HFFc6 (cell line): ENCODE measurements at places on chromosomes 12 and 14. TPM values are rescaled to one million over a fixed set of nuclear protein-coding genes. Genes with fewer than 3 reads are reported as not detected.

Gene DTX1
- total RNA-seq = not detected in 2 replicates

- no peak for DNase-seq
These were observed 15.6 kb downstream of the CLECL1 start for GRCh38 chr12:9717070-9717925.

DNA sequence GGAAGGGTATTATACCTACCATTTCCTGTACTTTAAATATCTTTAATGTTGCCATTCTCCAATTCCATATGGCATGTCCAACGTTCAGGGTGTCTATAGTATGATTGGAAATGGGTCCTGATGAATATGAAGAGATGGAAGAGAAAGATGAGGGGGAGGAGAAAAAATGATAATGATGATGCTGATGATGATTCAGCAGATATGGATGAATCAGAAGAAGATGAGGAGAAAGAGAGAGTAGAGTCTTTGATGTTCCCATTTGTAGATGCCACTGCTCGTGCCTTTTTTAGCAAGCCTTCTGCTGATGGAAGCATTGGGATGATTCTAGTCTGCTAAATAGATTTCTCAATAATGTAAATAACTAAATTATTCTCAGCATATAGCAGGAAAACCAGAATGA, 163.5 kb downstream of the PIK3C2G start:
- DNase-seq = no peak

Gene RPS6KA5
- 0.24 to 0.41 TPM (median 0.41 TPM) in 3 replicates for total RNA-seq

- no peak for DNase-seq
These were observed 38.2 kb upstream of the RIC8B start for GRCh38 chr12:106736051-106736957.

GRCh38 chr12:99332936-99333591, 314.5 kb upstream of the GARIN6 start:
- no peak for DNase-seq

DNA sequence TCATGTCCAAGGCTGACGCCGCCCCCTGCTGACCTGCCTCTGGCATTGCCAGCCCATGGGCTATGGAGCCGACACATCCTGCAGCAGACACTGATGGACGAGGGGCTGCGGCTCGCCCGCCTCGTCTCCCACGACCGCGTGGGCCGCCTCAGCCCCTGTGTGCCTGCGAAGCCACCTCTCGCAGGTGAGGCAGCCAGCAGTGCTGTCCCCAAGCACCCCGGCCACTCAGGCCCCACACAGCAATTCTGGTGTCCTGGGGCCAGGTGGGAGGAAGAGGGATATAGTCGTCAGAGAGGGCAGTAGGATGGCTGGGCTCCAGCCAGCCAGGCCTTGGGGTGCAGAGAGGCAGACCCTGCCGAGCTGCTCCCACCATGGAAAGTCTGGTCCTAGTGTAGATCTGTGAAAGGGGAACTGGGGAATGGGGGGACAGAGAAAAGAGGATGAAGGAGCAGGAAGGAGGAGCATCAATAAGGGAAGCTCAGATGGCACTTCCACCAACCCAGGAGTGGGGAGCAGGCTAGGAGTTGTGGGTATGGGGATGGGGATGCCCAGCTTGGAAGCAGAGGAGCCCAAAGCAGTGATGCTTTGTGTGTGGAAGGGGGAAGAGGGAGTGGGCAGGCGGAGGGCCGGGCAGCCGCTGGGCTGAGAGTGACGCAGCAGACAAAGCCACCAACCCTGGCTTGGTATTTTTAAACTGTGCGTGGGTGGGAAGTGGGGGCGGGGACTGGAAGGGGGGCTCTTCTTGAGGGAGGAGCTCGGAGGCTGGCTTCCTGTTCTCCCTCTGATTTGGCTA, 4.7 kb downstream of the NAB2 start:
- DNase-seq = peak; percentile 69

- peak; percentile 73 for DNase-seq
These were observed 40.9 kb upstream of the CAPRIN2 start for GRCh38 chr12:30795410-30796312.

Gene TTC9
- total RNA-seq = 0.04 to 0.07 TPM (median 0.05 TPM) in 3 replicates

GRCh38 chr12:123936956-123937706, 35.5 kb downstream of the CCDC92 start:
- no peak for DNase-seq

- DNase-seq = no peak
These were observed 3.1 kb downstream of the FKBP4 start for GRCh38 chr12:2797721-2798418.

DNA sequence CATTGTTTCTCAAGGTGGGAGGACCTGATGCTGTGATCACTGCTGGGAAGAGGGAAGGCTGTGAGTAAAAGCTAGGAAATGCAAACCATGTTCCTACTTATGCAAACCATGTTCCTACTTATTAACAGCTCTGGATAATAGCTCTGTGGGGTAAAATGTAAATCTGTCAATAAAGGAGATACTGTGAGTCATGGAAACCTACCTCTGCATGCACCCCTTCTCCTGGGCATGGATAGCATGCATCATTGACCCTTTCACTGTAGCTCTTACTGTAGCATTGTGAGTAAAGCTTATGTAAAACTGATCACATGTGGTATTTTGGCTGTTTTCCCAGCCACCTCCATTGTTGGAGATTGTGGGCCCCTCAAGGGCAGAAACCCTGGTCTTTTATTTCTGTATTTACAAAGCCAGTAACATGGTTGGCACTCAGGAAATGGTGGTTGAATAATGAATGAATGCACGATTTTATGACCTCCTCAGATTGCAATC, 253.7 kb downstream of the GRIN2B start:
- no peak for DNase-seq

DNA sequence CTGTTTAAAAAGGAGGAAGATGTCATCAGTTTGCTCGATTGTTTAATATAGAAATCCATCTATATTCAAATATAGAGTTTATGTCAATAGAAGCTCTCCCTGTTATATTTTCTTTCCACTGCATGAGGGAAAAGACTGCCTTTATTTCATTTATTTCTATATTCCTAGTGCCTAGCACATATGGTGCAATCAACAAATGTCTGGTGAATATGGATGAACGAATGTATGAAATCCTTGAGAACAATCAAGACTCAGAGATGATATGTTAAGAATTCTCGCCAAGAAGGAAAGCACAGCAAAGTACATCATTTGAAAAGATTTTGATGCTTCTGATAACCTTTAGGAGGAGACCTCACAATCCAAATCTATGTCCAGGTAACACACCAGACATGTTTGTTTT, 296.0 kb upstream of the LMO3 start:
- no peak for DNase-seq
